ENCODE measurements at places on chromosomes 6 and 20.

GRCh38 chr6:119339941-119340456, 9.6 kb downstream of the MAN1A1 start:
- no peak for DNase-seq

DNA sequence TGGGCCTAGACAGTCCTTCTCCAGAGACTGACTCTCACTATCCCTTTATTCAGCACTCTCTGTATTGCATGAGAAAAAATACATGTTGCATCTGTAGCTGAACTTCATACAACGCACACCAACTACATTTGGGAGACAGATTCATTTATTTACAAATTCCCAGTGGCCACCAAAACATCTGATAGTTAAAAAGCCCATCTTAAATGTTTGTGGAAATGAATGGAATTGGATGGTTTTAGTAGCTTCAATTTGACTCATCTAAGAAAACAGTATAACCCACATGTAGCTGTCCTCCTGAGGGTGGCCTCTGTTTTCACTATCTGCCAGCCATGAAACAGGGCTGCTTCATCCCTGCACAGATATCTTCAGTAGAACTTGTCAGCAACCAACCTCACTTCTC, 116.3 kb downstream of the PCSK2 start:
- no peak for DNase-seq

DNA sequence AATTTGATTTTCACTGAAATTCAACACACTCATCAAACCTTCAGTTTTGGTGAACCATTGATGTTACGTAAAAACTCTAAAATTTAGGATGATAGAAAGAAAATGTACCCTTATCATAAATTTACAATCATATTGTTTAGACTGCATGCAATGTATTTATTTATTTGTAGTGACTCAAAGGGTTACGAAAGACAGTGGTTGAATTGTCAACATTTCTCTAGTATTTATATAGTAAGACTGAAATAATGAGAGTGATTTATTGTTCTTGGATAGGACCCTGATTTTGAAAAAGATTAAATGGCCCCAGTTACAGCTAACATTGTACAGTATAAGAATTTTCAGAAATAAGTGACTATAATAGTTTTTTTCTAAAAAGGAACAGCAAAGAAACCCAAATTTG, 591.5 kb downstream of the RFPL4B start:
- DNase-seq = no peak

GRCh38 chr20:931401-931800, 15.3 kb upstream of the ANGPT4 start:
- DNase-seq = no peak

- DNase-seq = no peak
Observed at GRCh38 chr20:32456869-32457478, 98.8 kb downstream of the ASXL1 start.

GRCh38 chr20:32752458-32753250, 9.4 kb upstream of the COMMD7 start:
- no peak for DNase-seq

DNA sequence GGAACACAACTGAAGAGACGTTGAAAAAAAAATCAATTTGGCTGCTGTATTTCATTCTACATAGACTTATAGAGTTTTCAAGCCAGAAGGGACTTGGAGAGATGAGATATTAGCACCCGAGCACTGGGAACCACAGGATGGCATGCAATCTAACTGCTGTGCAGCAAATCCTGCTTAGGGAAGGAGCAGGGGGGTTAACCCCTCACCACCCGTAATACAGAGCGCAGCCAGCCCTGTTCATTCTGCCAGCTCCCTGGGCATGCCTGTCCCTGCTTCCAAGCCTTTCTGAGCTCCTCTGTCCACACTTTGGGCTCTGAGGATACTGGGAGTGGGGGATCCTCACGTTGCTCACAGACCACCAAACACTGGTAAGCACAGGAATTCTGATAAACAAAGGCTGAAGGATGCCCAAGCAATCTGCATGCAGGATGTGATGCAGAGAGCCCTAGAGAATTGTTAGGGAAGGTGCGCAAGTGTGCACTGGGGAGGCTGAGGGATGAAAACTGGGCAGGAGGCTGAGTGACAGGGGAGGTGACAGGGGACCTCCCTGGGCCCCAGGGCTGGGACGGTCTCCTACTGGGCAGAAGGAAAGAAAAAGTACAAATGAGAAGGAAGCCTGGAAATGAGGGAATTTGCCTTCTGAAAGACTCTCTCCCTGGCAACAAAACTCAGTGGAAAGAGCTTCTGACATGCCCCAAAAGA, 34.0 kb downstream of the CPNE5 start:
- no peak for DNase-seq

GRCh38 chr6:143529095-143529494, 17.6 kb upstream of the FUCA2 start:
- no peak for DNase-seq

DNA sequence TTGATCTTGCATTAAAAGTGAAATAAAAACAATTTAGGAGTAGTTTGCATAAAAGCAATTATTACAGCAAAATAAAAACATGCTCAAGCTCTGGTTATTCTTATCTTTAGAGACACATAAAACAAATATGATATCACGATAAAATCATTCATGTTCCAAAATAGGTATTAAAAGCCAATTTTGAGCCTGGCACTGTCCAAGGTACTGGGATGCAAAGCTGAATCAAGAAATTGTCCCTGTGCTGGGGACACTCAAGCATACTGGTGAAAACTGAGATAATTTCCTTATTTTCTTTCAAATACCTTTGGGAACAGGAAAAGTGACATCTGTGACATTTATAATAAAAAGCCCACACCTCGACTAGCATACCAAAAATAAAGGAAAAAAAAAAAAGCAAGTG, 931 bp upstream of the MTCL3 start:
- no peak for DNase-seq

DNA sequence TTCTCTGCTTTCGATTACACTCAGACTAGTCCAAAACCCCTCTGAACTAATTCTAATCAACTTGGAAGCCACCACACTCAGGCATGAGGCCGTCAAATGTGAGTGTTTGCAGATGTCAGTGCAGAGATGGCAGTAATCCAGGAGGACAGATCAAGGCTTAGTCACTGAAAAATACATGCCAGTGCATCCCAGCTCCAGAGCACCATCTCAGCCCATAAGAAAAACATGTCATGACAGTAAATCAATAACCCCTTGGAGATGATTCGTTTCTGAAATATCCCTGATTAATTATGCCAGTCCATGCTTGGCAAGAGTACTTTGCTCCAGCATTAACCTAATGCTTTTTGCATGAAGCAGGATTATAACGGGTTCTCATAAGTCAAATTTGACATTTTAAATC, 179.5 kb downstream of the ADAT2 start:
- no peak for DNase-seq

DNA sequence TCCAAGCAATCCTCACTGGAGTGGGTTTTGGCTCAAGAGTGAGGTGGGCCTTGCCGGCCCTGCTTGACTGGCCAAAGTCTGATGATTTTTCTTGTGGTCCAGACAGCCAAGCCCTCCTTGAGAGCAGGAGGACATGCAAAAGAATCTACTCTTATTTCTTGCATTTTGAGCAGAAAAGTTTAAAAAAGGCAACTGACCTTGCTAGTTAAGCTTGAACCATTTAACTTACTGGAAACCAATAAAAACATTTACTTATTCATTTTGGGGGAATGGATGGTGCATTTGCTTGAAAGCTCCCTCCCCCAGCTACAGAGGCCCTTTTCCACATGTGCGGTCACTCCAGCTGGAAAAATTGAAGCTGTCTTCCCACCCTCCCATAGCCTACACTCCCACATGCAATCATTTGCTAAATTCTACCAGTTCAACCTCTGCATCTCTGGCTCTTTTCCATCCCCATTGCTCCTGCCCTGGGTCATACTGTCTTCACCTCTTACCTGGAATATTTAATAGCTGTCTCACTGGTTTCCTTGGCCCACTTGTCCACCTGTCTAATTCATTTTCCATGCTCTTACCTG, 527.9 kb downstream of the DHX35 start:
- DNase-seq = no peak

DNA sequence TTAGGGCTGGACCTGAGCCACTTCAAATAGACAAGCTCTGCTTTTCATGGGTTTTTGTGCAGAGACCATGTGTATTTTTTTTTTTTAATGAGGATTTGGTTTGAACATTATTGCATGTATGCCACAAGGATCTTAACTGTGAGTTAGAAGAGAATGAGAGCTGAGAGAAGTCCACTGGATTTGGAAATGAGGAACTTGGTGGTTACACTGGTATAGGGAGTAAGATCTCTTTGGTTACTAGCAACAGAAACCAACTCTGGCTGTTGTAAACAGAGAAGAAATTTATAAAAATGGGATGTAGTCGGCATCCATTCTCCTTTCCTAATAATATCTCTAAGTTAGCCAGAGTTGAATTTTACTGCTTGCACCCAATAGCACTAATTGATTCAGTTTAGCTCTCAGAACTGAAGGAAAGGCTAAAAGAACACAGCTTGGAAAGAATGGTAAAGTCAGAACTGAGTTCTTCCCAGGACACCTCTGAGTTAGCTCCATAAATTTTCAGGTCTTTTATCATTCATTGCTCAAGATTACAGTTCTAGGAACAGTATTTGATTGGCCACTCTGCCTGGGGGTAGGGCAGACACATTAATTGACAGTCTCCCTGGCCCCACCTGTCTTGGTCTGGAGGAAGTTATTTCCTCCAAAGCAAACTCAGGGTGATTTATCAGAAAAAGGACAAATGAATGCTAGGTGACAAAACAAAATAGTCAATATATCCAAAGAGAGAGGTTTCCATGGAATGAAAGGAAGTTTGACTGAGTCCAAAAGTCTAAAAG, 3.9 kb upstream of the WFDC2 start:
- DNase-seq = no peak

GRCh38 chr6:55167860-55168259, 6.5 kb upstream of the HCRTR2 start:
- no peak for DNase-seq

DNA sequence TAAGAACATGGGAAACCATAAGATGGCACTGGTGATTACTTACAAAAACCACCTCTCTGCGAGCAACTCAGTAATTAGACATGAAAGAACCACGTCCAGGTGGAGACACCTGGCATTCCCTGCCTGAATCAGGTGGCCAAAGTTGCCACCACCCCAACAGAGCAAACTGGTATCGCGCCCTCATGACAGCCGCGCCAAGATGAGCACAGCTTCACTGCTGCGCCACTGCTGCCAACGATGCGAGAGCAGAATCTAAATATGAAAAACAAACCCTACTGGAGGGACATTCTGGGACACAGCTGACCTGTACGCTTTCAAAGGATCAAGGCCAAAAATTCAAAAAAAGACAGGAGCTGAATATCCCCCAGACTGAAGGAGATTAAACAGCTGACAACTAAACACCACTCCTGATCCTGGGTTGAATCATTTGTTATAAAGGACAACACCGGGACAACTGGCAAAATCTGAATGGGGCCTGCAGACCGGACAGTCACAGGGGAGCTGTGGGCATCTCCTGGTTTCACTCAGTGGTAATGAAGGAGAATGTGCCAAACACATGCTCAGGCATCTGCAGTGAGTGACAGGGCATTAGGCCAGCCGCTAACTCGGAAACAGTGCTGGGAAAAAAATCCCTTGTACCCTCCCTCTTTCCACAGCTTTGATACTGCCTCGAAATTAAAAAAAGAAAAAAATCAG, 17.4 kb downstream of the CST7 start:
- DNase-seq = no peak

- no peak for DNase-seq
Observed at GRCh38 chr6:25215881-25216280, 63.3 kb upstream of the CARMIL1 start.

DNA sequence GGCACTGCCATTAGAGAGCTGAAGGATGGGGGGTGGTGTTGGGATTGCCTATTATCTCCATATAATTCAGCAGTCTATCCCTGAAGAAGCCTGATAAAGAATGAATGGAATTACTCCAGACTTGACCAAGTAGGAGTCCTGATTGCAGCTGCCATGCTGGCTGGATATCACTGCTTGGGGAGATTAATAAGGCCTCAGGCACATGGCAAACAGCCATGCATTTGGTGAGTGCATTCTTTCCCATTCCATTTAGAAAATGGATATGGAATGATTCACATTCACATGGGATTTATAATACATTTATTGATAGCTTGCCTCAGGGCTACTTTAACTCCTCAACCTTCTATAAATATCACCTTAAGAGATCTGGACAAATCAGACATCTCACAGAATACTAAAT, 49.6 kb upstream of the HLA-A start:
- no peak for DNase-seq

DNA sequence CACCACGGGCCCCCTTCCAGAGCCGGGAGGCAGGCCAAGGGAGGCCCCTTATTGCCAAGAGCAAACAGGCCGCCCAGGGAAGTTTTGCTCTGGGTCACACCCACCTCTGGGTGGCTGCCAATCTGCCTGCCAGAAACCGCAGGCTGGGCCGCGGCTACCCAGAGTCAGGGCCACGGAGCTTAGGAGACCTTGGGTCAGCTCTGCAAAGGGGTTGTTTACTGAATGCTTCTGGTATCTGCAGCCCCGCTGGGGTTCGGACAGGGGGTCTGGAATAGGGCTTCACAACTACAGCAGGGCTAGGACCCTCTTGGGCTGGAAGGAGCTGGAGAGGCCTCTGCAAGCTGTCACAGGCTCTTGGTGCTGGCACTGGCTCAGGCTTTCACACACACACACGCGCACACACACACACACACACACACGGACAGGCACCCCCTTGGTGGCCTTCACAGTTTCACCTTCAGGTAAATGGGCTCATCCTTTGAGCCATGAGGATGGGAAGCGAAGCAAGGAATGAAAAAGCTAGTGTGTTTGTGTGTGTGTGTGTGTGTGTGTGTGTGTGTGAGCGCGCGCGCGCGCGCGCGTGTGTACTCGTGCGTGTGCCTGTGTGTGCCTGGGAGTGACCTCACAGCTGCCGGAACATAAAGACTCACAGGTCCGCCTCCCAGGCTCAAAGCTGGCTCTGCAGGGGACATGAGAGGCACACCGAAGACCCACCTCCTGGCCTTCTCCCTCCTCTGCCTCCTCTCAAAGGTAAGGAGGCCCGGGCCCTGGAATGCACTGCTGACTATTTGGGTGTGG, at the start of gene CCN5:
Gene CCN5 (plus strand): TSS at position 669 of the 798 bp plus-strand sequence. CDS start 22 bp downstream, at position 691.
- DNase-seq = no peak

DNA sequence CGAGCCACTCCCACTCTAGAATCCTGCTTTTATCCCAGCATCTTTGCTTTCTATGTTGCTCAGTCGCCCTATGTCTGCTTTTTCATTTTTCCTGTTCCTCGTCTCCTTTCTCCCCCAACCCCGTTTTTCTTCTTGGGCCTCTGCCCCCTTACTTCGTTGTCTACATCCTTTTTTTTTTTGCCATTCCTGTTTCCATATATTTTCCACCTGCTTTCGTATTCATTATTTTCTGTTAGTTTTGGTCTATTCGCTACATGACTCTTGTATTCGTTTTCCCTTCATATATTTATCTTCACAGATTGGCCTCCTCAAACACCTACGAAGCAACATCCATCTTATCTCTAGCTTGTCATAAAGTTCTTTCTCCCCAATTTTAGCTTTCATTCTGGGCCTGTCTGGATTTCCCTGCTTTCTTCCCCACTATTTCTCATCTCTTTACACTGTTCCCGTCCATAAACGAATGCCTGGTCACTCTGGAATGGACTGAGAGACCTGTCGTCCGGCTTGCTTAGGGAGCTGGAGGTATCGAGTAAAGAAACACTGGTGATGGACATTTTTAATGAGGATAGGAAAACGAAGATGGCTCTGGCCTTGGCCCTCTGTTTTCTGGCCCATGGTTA, 915 bp downstream of the PRRC2A start:
- no peak for DNase-seq

- DNase-seq = no peak
Observed at GRCh38 chr20:12597551-12597950, 411.2 kb upstream of the SPTLC3 start.

Measured in activated gamma-delta T cell (primary cell).